ENCODE measurements at places on chromosomes 3 and 15.

GRCh38 chr15:62858343-62858742 lies 184.2 kb upstream of the TPM1 start:
- no peak for DNase-seq

GRCh38 chr3:58387650-58388546 lies 45.7 kb downstream of the PDHB start:
- DNase-seq, result no peak

- no peak for DNase-seq
Observed at GRCh38 chr3:133574260-133574881, 885 bp downstream of the CDV3 start.

DNA sequence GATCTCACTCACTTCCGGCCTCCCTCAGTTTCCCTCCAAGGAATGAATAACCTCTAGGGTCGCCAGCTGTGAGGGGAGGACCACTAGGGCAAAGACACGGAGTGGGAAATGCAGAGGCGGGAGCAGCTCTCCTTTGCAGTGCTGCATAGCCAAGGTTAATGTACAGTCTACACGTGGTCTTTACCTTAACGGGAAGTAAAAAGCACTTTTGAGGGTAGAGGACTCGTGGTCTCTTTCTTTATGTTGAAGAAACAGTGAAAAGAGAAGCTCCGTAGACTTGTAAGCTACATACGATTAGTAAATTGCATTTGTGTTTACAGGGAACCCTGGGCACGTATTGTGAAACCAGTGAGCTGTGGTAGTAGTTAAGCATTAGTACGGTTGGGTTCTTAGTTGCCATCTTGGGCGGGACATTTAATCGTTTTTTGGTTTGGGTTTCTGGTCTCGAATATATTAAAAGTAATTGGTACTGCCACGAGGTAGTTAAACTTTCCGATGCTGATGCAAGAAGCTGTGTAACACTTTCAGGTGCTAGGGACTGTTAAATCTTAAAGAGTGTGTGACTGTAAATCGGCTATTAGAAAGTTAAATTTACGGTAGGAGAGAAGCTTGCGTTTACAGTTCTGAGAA lies 828 bp downstream of the U2SURP start:
- no peak for DNase-seq

- DNase-seq, result no peak
Observed at GRCh38 chr3:29452934-29453283, 172.0 kb downstream of the RBMS3 start.
